ENCODE measurements at places on chromosomes 3 and 15.

GRCh38 chr3:136731274-136731884 lies 20.8 kb downstream of the STAG1 start:
- DNase-seq: no peak

GRCh38 chr3:4753073-4753691 lies 226.1 kb upstream of the BHLHE40 start:
- no peak for DNase-seq

DNA sequence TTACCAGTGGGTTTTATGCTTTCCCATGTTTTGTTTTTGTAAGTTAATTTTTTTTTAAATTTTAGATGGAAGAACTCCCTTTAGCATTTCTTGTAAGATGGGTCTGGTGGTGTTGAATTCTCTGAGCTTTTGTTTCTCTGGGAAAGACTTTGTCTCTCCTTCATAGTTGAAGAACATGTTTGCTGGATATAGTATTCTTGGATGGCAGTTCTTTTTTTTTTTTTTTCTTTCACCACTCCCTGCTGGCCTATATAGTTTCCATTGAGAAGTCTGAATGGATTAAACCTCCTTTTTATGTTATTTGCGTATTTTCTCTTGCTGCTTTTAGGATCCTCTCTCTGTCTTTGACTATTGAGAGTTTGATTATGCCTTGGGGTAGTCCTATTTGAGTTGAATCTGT lies 18.1 kb downstream of the STXBP5L start:
- DNase-seq: no peak

DNA sequence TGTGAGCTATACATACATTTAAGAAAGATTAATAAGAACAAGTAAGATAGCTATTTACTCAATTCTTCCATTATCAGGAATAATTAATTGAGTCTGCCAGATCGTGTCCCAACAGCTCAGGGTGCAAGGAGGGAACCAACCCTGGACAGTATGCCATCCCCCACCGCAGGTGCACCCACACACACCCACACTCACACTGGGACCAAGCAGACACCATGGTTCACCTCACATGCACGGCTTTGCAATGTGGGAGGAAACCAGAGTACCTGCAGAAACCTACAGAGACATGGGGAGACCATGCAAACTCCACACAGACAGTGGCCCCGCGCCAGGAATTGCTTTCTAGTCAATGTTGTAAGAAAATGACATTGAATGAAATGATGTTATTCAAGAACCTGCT lies 20.0 kb upstream of the TJP1 start:
- no peak for DNase-seq

- no peak for DNase-seq
These were observed 57.0 kb upstream of the THRB start for GRCh38 chr3:24551626-24552025.

GRCh38 chr15:76217029-76217881 lies 94.0 kb downstream of the ETFA start:
- DNase-seq: no peak

DNA sequence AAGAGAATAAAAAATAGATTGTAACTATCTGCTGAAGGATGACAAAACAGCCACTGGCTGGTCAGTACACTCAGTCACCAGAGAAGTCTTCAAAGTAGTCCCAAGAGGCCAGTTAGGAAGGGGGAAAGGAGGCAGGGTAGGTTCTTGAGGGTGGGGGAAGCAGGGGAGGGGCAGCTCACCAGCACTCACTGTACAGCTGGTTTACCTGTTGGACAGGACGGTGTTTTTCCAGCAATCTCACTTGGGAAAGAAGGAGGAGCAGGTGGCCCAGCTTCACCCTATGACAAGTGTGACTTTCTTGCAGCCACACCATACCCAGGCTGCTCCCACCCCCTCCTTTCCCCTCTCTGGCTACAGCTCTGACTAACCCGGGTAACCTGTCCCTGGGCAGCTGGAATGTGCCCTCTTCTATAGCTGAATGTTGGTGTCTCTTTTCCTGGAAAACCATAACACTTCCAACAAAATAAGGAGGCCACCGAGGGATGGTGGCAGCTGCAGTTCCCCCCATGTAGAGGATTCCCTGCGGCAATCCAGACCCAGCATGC lies 203.4 kb upstream of the NSMCE3 start:
- DNase-seq: no peak

DNA sequence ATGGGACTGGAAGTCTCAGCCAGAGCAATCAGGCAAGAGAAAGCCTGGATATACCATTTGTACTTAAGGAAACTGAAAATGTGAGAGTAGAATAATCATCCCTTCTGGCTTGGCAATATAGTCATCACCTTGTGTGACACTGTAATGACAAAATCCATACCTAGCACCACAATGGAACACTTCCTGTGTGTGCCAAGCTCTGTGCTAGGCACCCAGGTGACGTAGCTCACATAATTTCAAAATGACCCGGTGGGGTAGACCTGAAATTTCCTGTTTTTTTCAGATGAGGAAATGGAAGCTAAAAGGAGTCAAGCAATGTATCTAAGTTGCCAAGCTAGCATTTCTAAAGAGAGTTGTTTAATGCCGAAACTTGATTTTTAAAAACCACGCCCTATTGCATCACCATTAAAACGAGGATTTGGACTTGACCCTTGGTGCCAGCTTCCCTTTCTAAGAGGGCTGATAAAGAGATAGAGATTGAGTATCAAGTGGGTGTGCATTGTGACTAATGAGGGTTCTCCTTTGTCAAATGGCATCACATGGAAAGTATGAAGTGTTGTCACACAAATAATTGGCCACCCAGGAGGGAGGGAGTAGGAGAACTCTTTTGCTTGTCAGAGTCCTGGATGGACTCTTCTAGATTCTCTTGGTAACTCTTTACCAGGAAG lies 141.3 kb upstream of the PDZRN3 start:
- no peak for DNase-seq

GRCh38 chr15:74120426-74120825 lies 10.0 kb upstream of the ISLR2 start:
- no peak for DNase-seq

DNA sequence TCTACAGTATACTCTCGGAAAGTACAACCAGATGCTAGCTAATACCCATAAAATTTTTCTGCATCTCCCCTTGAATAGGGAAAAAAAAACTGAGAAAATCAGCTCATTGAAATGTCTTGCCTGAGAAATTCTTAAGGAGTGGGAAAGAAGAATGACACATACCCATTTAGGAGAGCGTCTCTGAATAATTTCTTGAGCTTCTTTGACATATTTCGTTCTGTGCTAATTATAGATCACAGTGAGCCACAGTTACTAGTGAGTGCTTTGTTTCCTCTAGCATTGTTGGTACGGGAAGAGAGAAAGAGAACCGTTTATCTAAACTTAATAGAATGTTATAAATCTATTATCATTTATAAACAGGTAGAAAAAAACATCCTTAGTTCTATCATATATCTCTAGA lies 588.4 kb downstream of the UNC13C start:
- DNase-seq: no peak

- no peak for DNase-seq
These were observed 460.6 kb upstream of the NR2F2 start for GRCh38 chr15:95869920-95870319.

- DNase-seq: no peak
These were observed 89.3 kb downstream of the OXNAD1 start for GRCh38 chr3:16354291-16354690.

DNA sequence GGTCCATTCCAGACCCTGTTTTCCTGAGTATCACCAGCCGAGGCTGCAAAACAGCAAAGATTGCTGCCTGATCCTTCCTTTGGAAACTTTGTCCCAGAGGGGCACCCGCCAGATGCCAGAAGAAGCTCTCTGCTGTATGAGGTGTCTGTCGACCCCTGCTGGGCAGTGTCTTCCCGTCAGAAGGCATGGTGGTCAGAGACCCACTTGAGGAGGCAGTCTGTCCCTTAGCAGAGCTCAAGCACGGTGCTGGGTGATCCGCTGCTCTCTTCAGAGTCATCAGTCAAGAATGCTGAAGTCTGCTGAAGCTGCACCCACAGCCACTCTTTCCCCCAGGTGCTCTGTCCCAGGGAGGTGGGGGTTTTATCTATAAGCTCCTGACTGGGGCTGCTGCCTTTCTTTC lies 1121.2 kb downstream of the NSUN3 start:
- no peak for DNase-seq

- DNase-seq: no peak
These were observed 17.8 kb downstream of the LRIG1 start for GRCh38 chr3:66483006-66483405.

GRCh38 chr15:94164202-94164807 lies 67.1 kb upstream of the MCTP2 start:
- peak; percentile 47 for DNase-seq

- no peak for DNase-seq
These were observed 681.3 kb downstream of the ROBO1 start for GRCh38 chr3:79086514-79086913.

- no peak for DNase-seq
These were observed 27.6 kb downstream of the ARPP21 start for GRCh38 chr3:35666888-35667287.

- no peak for DNase-seq
These were observed 36.8 kb upstream of the TM4SF4 start for GRCh38 chr3:149437710-149438109.

DNA sequence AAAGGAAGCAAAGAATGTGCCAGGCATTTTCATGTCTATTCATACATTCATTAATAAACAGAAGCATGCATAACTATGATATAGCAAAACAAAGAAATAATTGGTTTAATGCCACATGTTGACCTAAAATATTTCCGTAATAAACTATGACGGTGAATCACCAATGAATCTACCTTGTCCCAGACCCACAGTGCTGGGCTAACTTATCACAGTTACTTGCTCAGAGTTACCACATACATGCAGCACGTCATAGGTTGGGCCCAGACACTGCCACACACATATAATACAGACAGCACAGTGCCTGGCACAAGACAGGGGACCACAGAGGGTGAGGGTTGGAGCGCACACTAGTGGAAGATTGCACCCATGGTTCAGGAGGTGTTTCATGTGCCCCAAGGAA lies 86.9 kb downstream of the ATP1B3 start:
- no peak for DNase-seq

- no peak for DNase-seq
These were observed 145.7 kb upstream of the MEIS2 start for GRCh38 chr15:37246065-37246464.

DNA sequence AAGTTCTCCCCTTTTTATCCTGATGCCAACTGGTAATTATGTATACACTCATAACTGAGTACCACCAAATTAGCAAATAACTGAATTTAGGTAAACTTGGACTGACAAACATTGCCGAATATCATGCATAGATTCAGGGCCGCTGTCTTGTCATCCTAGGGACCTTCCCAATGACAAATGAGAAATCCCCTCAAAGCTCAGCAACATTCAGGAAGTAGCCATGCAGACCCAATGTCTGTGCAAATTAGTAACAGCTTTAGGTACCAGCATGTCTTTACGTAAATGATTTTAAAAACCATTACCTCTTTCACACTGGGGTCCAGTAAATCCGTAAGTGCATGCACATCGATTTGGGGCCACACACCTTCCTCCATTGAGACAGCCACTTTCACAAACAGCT lies 49.5 kb downstream of the FBN1 start:
- DNase-seq: no peak

DNA sequence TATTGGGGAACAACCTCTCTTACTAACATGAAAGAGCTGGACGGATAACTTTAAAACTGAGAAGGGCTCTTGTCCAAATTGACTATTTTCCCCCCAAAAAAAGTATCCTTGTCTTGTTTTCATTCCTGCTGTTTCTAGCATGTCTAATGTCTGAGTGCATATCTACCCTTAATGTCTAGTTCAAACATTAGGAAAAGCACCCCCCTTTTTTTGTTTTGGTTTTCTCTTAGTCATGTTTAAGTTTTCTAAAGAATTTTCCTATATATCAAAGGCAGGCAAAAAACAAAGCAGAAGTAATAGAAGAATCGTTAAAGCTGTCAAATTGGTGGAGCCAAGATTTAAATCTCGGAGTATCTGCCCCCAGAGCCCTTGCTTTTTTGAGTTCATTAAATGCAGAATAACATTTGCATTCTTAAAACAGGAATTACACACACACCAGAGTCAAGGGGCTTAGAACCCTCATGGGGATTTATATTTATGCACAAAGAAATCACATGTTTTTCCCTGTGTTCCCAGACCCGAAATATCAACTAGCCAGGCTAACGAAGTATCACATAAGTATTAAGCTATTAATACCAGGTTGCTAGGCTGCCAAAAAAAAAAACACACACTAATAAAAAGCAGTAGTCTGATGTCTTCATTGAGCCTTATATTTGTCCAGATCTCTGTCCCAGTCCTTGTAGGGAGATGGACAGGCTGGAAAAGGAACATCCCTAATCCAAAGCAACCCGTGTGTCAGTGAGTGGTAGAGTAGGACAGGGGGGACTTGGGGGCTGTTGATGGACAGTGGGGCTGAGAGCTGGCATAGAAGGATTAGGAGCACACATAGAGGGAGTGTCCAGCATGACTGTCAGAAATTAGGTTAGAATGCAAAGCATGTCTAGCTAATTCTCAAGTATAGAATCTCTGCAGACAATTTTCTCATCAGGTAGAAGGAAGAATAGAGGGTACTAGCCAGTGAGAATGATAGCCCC lies 103.6 kb upstream of the BFSP2 start:
- DNase-seq: no peak

GRCh38 chr15:91192690-91193377 lies 92.8 kb downstream of the SV2B start:
- DNase-seq: no peak

DNA sequence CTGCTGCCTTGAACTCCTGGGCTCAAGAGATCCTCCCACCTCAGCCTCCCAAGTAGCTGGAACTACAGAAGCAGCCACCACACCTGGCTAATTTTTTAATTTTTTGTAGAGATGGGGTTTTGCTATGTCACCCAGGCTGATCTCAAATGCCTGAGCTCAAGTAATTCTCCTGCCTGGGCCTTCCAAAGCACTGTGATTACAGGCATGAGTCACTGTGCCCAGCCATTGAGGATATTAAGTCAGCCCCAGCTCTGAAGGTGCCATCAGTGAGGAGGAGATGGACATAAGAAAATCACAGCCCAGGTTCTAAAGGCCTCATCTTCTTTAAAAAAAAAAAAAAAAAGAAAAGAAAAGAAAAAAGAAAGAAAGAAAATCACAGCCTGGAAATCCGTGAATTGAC lies 26.6 kb upstream of the PSTPIP1 start:
- no peak for DNase-seq

GRCh38 chr3:195025884-195026200 lies 245.1 kb downstream of the XXYLT1 start:
- DNase-seq: no peak

- no peak for DNase-seq
These were observed 44.6 kb downstream of the HACD2 start for GRCh38 chr3:123540285-123540684.

GRCh38 chr3:63809607-63810006 lies 9.5 kb upstream of the C3orf49 start:
- DNase-seq: no peak

GRCh38 chr15:80669663-80670273 lies 25.3 kb upstream of the ABHD17C start:
- no peak for DNase-seq

- no peak for DNase-seq
These were observed 286.3 kb downstream of the XXYLT1 start for GRCh38 chr3:194984622-194985021.

Measured in activated gamma-delta T cell treated with anti-CD3 and anti-CD28 coated beads, Interleukin-2, amount 50 U/mL, for 16 hours (primary cell).